NCI-H510A (cell line): ENCODE measurements at places on chromosomes 6 and 20.

DNA sequence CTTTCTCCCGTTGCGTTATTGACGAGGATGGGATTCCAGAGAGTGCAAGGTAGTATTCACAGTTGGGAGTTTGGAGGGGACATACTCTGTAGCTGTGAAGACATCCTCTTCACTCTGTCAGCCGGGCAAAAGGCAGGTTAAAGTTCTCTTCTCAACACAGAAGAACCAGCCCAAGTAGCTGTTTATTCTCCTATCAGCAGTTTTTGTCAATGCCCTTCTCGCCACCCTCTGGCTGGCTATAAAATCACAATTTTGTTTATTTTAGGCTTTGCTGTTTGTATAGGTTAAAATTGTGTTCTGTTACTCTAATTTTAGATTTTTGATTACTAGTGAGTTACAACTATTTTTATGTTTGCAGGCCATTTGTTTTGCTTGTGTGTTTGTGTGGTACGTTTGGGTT is 37.9 kb upstream of the MAS1 start:
- DNase-seq: no peak

DNA sequence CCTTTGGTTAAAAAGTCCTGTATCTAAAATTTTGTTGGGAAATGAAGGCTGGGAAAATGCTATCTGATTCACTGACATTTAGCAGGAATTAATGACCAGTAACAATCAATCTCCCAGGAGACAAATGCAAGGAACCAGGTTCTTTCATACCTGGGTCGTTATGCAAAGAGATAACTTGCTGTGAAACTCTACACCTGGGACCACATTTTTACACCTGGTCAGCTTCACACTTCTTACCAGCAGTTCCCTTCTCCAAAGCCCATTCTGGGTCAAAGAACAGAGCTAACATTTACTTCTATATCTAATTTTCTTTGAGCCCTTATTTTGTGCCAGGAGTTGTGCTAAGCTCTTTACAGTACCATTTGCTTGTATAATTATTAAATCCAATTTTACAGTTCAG is 27.4 kb upstream of the STXBP5 start:
- DNase-seq: no peak

DNA sequence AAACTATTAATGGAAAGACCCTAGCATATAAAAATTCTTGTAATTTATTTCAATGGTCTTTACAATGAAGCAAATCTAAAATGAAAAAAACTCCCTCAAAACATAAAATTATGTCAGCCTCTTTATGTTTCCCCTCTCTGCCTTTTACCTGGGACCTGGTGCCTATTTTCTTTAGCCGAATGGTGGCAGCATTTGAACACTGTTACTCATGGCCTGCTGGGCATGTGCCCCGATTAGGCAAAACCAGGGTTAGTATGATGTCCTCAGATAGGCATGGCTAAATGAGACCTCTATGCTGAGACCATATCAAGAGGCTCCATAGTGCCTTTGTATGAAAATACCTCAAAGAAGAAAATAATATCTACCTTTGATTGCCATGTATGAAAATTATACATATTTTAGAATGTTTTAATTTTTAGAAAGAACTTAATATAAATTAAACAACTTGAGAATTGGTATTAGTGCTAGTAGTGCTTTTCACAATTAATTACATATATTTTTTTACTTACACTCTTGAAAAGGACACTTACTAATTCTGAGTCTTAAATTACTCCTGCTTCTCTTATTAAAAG is 22.5 kb upstream of the C6orf58 start:
- DNase-seq: no peak

DNA sequence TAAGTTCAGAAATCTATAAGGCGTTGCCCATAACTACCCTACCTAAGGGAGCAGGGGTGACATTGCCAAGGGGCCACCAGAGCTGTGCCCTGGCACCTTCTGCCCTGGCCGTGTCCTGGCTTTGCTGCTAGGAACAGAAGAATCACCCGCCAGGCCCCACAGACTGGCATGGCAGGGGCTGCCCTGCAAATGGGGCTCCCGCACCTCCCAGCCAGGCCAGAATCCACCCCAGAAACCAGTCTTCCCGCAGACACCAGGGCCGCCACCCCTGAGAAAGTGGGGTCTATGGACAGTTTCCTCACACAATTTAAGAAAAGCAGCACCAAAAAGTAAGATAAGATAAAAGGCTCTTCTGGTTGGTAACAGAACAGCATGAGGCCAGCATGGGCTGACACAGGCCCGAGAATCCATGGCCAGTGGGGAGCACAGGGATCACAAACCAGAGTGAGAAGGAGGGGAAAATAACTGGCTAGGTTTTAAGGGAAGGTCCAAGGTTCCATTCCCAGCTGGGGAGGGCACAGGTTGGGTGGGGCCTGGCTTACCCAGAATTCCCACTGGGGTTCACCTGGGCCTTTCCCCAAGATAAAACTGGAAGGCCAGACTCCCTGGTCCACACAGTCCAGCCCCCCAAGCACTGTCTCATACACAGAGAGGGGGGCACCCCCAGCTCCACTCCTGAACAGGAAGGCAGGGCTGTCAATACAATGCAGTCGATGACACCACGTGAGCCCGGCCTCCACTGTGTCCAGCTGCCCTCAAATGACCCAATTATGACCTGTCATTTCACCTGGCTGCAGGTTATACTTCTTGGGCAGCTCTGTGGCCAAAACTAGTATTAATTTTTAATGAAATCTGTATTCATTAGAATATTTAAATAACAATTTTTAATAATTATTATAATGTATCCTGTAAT is 59.4 kb downstream of the PYGB start:
- DNase-seq: no peak

GRCh38 chr6:52116605-52116948 is 29.2 kb upstream of the PKHD1 start:
- no peak for DNase-seq

DNA sequence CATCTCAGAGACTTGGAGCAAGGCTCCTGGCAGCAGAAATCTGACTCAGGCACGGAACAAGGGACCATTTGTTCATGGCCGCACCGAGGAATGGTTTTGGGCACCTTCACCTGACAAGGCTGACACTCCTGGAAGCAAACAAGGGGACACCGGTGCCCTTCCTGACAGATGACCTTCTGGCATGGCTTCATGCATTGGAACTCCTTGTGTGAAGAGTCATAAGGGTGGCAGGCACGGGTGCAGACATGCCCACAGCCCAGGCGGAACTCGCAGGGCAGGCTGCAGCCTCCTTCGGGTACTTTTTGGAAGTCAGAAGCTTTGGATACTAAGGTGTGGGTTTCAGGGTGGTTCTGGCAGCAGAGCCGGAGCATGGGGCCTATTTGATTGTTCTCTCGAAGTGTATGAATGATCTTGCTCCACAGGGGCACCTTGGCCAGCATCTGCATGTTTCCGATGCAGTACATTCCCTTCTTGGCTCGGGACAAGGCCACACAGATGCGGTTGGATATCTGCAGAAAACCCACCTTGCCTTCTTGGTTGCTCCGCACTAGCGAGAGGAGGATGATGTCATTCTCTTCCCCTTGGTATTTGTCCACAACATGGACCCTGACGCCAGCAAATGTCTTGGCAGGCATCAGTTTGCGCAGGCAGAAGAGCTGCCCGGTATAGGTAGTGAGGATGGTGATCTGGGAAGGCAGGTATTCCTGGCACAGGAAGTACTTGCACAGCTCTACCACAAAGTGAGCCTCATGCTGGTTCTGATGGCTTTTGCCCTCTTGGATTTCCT is 28.8 kb downstream of the ZNFX1 start:
- DNase-seq: no peak

DNA sequence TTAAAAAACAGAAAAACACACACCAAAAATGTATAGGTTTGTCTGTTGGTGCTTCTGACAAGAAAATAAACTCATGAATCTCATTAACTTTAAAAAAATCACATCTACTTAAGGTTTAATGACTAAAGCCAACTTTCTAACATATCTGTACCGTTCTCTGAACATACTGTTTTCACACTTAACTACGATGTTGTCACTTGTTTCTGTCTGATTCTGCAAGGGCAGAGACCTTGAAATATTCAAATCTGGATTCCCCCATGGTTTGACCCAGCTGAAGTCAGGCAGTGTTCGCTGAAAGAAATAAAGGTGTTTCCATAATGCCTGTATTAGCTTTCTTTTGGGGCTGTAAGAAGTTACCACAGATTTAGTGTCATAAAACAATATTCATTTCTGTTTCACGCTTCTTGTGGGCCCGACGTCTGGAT is 2.7 kb upstream of the ASXL1 start:
- DNase-seq: no peak

GRCh38 chr6:148346681-148347440 is 4.2 kb downstream of the SASH1 start:
- no peak for DNase-seq

GRCh38 chr20:37584238-37584807 is 56.6 kb upstream of the BLCAP start:
- no peak for DNase-seq

GRCh38 chr6:138104618-138105213 is 2.5 kb downstream of the PERP start:
- no peak for DNase-seq

DNA sequence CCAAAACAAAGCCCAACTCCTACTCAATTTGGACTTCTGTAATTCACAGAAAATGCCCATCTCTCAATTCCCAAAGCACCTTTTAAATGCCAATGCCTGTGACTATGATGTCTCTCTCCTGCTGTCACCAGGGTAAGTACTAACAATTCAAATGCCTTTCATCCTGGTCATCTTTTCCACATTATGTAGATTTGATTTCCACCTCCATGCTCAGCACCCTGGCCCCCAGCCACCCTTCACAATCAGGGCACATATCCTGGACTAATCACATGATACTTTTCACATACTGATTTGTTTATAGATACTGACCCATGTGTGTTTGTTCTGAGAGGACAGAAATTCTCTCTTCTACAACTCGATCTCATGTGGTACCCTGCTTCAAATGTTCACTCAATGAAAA is 236.3 kb downstream of the PTPRK start:
- DNase-seq: no peak

DNA sequence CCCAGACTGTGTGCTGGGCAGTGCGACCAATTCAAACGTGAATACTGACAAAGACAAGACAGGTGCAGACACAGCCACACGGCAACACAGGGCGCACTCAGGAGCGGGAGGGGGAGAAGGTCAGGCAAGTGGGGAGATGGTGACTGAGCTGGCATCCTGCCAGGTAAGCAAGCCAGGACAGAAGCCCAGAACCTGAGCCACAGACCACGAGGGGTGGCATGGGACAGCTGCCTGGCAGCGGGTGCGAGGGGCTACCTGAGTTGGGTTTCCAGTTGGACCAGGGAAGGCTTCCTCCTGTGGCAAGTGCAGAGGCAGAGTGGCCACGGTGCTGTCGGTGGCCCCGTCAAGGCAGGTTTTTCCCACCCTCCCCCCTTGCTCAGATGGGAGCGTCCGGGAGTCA is 215.2 kb upstream of the ARID1B start:
- DNase-seq: peak; percentile 72

- no peak for DNase-seq
Observed at GRCh38 chr6:14783594-14783993, 462.3 kb upstream of the JARID2 start.

DNA sequence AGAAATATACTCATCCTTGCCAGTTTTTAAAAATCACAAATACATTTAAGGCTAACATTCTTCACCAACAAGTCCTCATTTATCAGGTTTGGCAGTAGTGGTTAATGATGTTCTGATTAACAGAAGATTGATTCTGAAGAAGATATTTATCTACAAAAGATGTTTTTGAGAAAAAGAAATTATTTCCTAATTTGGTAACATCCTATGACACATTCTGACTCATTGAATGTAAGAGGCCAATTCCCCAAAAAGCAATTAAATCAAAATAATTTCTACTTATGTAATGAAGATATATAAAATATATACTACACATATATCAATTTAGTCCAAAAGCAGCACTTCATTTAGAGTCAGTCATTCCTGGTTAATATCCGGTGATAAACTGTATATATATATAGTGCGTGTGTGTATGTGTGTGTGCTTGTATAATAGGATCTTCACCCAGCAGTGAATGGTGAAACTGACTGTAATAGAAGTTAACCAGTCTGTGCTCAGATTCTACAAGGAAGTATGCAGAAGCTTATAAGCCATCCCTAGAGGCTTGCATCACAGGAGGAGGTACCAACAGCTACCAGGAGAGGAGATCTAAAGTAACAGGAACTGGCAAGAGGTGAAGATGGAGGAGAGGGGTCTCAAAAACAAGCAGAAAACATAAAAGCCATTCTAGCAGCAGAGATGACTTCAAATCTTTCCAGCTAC is 82.9 kb upstream of the MARCKS start:
- DNase-seq: no peak

GRCh38 chr6:83558975-83559374 is 46.6 kb downstream of the PRSS35 start:
- DNase-seq: no peak

DNA sequence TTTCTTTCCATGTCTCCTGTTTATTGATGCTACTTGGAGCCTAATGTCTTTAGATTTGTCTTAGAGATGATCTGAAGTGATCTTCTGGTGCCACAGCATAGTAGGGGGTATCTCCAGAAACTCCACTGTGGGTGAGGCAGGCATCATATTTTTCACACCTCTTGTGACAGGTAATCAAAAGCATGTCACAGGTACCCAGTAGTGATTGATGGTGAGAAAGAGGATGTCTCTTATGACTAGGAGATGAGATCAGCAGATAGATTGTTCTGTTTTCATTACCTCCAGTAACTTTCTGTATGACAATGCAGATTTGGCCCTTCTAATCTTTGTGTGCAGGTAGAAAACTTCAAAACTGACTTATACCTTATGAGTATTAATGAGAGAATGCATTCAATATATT is 13.5 kb downstream of the NCOA7 start:
- no peak for DNase-seq
